Stimulated activated CD4-positive, alpha-beta T cell treated with anti-CD3 and anti-CD28 coated beads, Interleukin-4, amount 100 ng/mL, for 24 hours (primary cell): ENCODE measurements at places on chromosomes 2 and 18.

DNA sequence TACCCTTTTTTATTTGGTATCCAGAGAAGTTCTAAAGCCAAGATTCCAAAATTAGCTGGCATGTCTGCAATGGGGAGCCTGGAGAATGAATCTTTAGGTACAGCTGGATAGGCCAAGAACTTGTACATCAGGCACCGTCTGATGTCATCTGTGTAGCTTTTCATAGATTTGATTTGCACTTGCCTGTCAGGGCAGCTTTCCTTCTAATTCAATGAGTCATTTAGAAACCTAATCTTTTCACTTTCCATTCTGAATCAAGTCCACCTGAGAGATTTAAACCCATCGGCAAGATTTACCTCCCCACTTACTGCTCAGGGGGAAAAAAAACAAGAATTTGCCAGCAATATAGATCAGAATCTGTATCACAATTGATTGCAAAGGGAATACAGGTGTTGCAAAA is 60.9 kb upstream of the ACAA2 start:
- DNase-seq, result no peak

- no peak for DNase-seq
These were observed 30.0 kb upstream of the NFATC1 start for GRCh38 chr18:79365701-79366100.

DNA sequence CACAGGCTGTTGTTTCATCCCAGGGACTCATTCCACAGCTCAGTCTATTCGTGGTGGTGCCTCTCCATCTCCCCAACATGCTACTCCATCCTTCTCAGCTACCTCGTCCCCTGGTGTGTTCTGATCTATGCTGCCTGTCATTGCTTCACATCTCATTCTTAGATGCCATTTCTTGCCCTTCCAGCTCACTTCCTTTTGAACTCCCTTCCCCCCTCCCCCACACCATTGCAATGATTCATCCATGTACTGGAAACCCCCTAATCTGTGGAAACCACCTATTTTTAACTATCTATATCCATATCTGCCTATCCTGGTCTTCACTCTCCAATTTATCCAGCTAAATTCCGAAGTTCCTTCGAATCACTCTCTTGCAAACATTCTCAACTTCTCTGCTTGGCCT is 65.7 kb upstream of the PARD3B start:
- DNase-seq, result no peak

DNA sequence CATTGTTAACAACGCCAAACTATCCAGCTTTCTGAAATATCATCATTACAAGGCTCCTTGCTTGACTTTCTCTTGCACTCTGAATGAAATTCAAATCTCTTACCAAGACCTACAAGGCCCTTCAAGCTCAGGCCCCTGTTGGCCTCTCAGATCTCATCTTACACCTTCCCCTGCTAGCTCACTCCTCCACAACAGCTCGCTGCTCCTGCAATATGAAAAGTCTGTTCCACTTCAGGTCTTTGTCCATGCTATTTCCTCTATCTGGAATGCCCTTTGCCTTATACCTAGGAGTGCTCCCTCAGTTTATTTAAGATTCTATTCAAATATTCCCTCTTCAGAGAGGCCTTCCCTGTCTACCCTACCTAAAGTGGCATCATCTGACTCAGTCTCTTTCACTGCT is 91.7 kb downstream of the SESTD1 start:
- DNase-seq, result no peak

- no peak for DNase-seq
These were observed 7.3 kb downstream of the MMADHC start for GRCh38 chr2:149579972-149580882.

- DNase-seq, result no peak
These were observed 1.6 kb downstream of the OSR1 start for GRCh38 chr2:19356545-19357401.

- no peak for DNase-seq
These were observed 25.9 kb downstream of the COLEC11 start for GRCh38 chr2:3620834-3621233.
